ENCODE measurements at places on chromosomes 11 and 22.

GRCh38 chr11:31986201-31986889 is 104.5 kb upstream of the RCN1 start:
- no peak for DNase-seq

- DNase-seq, result no peak
Observed at GRCh38 chr22:21663738-21664137, 2.1 kb upstream of the PPIL2 start.

DNA sequence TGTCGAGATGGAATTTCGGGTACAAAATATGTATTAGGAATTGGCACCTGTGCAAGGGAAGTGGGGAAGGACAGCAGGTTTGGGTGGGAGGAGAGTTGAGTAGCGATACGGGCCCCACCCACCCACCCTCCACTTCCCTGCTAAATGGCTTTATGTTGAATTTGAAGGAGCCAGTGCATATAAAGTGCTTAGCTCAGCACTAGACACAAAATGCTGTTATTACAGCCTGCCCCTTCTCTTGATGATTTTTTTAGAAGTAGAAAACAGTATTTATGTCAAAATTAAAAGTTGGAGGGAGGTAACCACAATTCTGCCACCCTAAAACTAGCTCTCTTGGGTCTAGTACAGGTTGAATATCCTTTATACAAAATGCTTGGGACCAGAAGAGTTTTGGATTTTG is 59.3 kb upstream of the SUSD2 start:
- no peak for DNase-seq

DNA sequence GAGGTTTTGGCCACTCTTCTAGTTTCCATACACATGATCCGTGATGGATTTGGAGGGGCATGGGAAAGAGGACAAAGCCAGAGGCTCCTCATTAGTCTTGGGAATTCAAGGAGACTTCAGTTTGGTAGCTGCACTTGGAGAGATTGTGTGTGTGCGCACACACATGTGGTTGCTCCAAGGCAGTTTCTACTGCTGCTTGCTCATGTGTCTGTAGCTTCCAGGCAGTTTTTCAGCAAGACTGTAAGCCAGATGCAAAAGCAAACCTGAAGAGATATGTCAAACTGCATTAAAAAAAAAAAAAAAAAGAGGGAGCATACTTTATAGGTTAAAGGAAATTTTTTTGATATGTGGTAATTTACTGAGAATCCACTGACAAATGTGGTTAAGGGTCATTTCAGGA is 95.7 kb downstream of the OSBP2 start:
- no peak for DNase-seq

DNA sequence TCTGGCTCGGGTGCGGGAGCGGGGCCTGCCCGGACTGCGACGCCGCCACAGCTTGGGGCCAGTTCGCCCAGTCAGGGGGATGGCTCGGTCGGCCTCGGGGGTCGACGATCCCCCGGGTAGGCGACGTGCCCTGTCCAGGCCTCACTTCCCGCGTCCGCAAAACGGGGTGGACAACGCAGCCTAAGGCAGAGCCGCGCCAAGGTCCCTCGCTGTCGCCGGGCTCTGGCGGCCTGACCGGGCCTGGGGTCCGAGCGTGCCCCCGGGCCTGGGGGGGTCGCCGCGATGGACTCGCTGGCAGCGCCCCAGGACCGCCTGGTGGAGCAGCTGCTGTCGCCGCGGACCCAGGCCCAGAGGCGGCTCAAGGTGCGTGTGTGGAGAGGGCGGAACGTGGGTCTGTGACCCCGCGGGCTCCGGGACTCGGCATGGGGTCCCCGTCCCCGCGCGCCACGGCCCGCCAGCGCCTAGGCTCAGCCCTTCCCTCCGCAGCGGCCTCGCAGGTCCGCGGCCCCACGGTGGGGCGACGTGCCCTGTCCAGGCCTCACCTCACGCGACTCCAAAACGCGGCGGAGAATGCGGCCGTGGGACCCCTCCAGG is 4.2 kb downstream of the SEPTIN5 start:
- no peak for DNase-seq

DNA sequence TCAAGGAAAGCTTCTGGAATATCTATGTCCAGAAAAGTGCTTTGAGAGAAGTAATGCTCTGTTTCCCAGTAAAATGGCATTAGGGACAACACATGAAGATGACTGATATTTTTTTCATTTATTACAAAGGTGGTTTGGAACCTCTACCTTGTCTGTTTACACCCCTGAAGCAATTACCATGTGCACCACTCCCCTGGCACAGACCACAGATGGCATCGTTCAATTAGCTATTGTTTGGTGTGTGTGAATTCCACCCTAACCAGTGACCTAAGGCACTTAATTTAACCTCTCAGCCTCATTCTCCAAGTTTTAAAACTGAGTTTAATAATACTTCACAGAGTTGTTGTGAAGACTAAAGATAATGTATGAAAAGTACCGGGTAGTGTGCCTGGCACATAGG is 127.6 kb upstream of the BMAL1 start:
- DNase-seq, result no peak

DNA sequence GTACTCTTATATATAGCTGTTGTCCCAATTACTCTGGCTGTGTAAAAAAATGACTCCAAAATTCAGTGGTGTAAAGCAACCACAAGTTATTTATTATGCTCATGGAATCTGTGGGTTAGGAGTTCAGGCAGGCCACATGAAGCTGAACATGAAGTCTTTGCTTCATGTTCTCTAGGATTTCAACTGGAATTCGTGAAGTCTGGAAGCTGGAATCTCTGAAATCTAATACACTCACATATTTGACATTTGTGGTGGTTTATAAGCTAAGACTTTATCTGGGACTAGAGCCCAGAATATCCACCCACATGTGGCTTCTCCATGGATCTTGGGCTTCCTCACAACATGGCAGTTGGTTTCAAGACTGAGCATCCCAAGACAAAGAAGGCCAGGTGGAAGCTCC is 430.6 kb downstream of the MIAT start:
- no peak for DNase-seq

GRCh38 chr11:10943968-10944367 is 86.1 kb upstream of the ZBED5 start:
- no peak for DNase-seq

DNA sequence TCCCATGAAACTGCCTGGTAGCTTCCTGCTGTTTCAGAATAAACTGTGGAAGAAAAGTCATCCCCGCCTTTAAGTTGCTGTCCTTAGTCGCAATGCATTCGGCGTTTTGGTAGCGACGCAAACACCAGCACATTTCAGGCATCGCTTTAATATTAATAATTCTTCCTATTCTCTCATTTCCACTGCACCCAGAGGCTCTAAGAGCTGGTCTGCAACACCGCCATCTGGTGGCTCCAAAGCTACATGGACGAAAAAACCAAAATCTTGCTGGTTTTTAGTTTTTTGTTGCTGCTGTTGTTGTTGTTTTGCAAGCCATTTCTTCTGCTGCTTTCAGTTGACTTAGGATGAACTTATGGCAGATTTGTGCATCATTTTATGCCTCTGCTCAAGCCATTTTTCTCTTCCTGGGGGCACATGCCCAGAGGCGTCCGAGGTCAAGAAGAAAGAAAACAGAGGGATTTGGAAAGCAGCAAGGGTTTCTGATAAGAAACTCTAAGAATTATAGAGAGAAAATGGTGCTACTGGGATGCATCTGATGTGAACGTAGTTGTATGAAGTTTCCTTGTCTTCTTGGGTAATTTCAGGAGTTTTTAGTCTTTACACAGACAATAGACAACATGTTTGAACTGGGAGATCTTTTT is 345.4 kb upstream of the KIRREL3 start:
- DNase-seq, result peak; percentile 13

DNA sequence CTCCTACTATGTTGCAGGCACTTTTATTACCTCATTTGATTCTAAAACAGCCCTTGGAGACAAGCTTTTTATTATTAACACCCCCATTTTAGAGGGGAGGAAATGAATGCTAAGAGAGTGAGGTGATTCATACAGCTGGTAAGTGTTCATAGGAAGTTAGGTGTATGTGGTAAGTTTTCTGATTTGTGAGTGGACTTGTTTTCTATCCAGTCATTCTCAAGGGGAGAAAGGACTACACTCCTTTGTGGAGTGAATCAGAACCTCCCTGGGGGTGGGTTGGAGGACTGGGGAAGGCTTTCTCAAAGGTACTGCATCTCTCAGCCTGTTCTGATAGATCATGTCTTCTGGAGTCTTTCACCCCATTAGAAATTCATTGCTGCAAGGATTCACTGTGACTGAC is 23.5 kb downstream of the PKNOX2 start:
- no peak for DNase-seq

GRCh38 chr11:101866619-101867491 is 48.0 kb upstream of the CEP126 start:
- peak; percentile 30 for DNase-seq

DNA sequence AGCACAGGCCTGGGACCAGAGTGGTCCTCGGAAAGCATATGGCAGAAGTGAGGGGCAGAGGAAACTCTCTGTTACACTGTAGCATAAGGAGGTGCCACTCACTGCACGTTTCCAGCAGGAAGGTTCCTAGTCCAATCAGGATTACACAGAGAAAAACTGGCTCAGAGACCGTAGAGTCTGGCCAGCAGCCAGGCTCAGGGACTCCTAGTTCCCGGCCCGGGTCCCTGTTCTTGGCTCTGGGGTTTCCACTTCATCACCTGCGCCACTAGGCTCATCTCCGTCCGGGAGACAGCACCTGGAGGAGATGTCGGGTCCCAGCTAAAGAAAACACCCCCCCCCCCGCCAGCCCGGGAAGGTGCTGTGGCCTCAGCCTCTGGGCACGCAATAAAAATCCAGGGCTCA is 1.1 kb downstream of the TTLL12 start:
- no peak for DNase-seq

GRCh38 chr11:65646288-65646957 is 8.5 kb downstream of the SIPA1 start:
- DNase-seq, result no peak

DNA sequence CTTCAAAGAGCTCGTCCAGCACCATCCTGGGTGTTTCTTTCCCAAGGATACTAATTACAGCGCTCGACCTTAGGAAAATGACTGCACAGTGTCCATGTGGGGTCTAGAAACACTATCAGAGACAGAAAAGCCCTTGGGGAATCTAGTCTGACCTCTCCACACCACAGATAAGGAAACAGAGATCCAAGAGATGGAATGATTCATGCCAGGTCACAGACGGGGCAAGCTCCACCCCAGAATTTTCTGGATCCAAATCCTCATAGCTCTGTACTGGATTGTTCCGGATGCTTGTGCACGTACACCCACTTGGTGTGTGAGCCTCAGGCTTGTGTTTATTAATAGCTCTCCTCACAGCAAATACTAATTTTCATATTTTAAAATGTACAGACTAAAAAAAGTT is 11.3 kb downstream of the ABTB2 start:
- DNase-seq, result peak; percentile 32

- DNase-seq, result no peak
Observed at GRCh38 chr11:32511926-32512325, 71.7 kb upstream of the EIF3M start.

GRCh38 chr22:20204311-20204710 is 53.5 kb upstream of the CCDC188 start:
- DNase-seq, result no peak
